ENCODE measurements at places on chromosomes 5 and 9.

- H3K27ac ChIP-seq, result no peak overlapping the region
- DNase-seq, result no peak
- no peak overlapping the region for H3K4me3 ChIP-seq
These were observed 359.5 kb downstream of the CETN3 start for GRCh38 chr5:90050103-90050502.

DNA sequence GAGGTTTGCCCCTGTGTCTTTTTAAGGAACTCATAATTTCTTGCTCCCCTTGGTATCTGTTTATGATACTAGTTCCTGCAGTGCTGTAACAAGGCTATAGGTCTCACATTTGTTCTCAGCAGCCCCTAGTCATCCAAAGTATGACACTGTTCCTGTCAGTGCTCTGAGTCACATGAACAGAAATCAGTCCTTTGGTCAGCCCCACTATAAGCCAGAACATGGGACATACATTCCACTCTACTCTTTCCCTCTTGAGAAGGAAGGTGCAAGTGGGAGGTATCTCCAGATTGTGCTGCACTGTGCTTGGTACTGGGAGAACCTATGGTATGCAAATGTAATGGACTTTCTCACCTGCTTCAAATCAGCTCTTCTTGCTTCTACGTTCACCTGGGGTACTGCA, 87.0 kb downstream of the IARS1 start:
- H3K36me3 ChIP-seq, result peaks cover 35% of the 10 kb centered on the region
- no peaks in the 10 kb centered on the region for H3K4me1 ChIP-seq
- no peaks in the 10 kb centered on the region for H3K27me3 ChIP-seq

DNA sequence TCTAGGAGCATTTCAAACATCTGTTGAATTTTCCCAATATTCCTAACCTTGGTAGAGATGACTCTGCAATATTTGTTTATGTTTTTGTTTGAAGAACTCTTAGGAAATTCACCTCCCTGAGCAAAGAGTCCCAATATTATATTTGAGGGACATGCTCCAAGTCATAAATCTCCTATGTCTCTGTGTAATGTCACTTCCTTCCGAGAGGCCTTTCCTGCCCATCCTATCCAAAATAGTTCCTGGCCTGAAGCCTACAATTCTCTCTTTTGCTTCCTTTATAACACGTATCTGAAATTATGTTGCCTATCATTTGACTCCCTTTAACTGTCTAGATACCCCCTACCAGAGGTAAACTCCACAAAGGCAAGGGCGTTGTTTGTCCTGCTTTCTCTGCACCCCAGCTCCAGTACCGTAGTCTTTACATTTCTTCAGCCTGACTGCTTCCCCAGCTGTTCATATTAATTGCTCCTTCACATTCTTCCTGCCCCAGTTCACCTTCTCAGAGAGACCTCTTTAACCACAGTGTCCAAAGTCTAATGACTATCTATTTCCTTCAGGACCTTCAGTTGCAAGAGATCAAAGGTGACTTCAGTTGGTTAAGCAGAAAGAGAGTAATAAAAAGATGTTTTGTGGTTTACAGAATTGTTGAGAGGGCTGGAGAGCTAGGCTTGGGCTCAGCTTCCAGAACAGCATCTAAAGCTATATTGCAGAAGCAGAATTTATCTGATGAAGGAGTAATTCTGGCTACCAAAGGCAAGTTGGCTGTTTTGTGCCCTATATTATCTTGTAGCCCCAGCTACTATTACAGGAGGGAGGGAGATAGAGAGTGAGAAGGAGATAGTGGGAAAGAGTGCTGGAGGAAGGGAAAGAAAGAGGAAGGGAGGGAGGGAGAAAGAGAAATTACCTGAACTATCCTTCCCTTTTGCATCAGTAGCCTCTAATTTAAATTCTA, 109.3 kb upstream of the TMEM161B start:
- H3K4me1 ChIP-seq, result no peaks in the 10 kb centered on the region
- H3K27ac ChIP-seq, result no peak overlapping the region
- no peaks in the 10 kb centered on the region for H3K36me3 ChIP-seq
- H3K27me3 ChIP-seq, result no peaks in the 10 kb centered on the region
- DNase-seq, result no peak
- H3K4me3 ChIP-seq, result no peak overlapping the region

DNA sequence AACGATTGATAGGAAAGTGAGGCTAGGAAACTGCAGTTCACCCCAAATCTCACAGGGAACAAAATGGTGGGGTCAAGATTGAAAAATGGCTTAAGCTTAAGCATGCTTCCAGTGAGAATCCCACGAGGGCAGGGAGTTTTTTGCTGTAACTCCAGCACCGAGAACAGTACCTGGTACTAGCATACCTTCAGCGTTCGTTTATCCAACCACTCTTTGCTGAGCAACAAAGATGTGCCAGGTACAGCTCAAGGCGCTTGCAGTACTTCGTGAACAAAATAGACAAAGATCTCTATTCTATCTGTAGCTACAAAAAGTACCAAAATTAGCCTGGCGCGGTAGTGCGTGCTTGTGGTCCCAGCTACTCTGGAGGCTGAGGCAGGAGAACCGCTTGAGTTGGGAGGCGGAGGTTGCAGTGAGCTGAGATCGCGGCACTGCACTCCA, 778 bp upstream of the PPP6C start:
- H3K36me3 ChIP-seq, result no peaks in the 10 kb centered on the region
- H3K27me3 ChIP-seq, result no peaks in the 10 kb centered on the region
- H3K27ac ChIP-seq, result peak overlapping the region; percentile 96

GRCh38 chr9:26081847-26082246, 403.6 kb upstream of the TUSC1 start:
- H3K27ac ChIP-seq, result no peak overlapping the region
- DNase-seq, result no peak
- H3K36me3 ChIP-seq, result no peaks in the 10 kb centered on the region
- no peak overlapping the region for H3K4me3 ChIP-seq
- H3K27me3 ChIP-seq, result no peaks in the 10 kb centered on the region

DNA sequence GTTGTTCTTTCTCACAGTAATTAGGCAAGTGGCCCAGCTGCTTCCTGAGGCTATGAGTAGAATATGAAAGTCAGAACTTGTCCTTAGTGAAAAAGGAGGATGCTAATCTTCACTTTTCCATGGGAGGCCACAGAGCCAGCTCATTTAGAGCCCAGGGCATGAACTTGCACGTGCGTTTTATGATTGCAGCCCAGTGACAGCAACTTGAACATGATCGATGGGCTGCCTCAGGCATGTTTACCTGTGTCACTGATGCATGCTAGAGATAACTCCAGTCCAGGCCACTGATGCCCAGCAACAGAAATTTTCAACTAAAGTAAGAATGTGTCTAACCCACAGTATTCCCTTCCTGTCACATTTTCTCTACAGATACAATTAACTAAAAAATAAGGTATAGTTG, 179.3 kb downstream of the CTNND2 start:
- H3K27ac ChIP-seq, result no peak overlapping the region
- no peaks in the 10 kb centered on the region for H3K4me1 ChIP-seq
- no peaks in the 10 kb centered on the region for H3K27me3 ChIP-seq
- no peaks in the 10 kb centered on the region for H3K36me3 ChIP-seq
- H3K4me3 ChIP-seq, result no peak overlapping the region

DNA sequence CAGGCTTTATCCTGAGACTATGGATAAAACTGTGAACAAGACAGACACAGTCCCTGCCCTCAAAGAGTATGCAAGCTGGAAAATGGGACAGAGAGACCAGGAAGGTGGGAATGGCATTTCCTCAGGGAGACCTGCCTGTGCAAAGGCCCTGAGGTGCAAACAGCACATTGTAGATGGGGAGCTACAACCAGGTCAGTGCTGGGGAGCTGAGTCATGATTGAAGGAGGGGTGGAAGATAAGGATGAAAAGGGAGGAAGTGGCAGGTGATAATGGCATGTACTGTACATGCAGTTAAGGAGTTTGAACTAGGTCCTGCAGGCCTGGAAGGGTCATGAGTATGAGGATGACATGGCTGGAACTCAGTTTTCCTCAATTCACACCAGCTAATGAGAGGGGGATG, 75.5 kb upstream of the BOD1 start:
- no peak overlapping the region for H3K27ac ChIP-seq
- H3K36me3 ChIP-seq, result no peaks in the 10 kb centered on the region
- no peak overlapping the region for H3K4me3 ChIP-seq
- no peak for DNase-seq
- H3K4me1 ChIP-seq, result no peaks in the 10 kb centered on the region

- H3K4me1 ChIP-seq, result no peaks in the 10 kb centered on the region
- no peaks in the 10 kb centered on the region for H3K27me3 ChIP-seq
- no peak overlapping the region for H3K27ac ChIP-seq
These were observed 95.2 kb upstream of the PAPPA start for GRCh38 chr9:116058421-116058820.

GRCh38 chr9:93944011-93944410, 11.1 kb downstream of the BARX1 start:
- no peak overlapping the region for H3K4me3 ChIP-seq
- no peaks in the 10 kb centered on the region for H3K36me3 ChIP-seq
- H3K27ac ChIP-seq, result no peak overlapping the region
- DNase-seq, result no peak
- peaks cover 81% of the 10 kb centered on the region for H3K27me3 ChIP-seq

DNA sequence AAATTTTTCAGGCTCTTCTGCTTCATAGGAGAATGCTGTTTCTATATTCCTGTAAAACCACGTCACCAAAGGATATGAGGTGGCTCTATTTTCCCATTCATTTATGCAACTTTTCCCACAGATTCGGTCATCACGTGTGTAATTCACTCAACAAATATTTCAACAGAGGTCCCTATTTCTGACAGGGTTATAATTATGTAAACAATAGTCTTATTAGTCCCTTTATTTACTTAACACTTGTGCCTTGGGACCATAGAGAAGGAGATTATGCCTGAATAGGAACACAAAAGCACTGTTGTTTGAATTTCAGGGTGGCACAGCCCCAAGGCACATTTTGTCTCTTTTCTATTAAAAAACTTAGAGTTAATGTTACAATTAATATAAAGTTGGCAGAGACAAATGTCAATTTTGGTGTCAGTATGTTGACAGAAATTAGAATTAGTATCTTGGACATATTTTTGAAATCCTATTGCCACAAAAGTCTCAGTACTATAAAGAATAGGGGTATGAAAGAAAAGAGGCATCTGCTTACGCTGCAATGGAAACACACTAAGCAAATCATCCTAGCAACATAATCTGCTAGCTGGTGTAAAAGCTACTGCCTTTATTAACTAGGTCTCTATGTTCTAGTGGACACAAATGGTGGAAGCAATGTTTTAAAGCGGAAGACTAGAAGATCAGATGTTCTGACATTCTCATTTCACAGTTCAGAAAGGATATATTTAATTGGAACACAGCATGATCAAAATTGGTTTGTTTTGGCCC, 229.1 kb upstream of the TBCA start:
- H3K27me3 ChIP-seq, result no peaks in the 10 kb centered on the region
- no peak for DNase-seq
- no peak overlapping the region for H3K4me3 ChIP-seq
- H3K27ac ChIP-seq, result no peak overlapping the region

- no peak overlapping the region for H3K4me3 ChIP-seq
- H3K27me3 ChIP-seq, result no peaks in the 10 kb centered on the region
- H3K36me3 ChIP-seq, result no peaks in the 10 kb centered on the region
- DNase-seq, result no peak
- H3K4me1 ChIP-seq, result no peaks in the 10 kb centered on the region
- H3K27ac ChIP-seq, result no peak overlapping the region
These were observed 136.3 kb downstream of the TMEM232 start for GRCh38 chr5:110590187-110590586.

- no peak overlapping the region for H3K27ac ChIP-seq
- no peaks in the 10 kb centered on the region for H3K4me1 ChIP-seq
- peaks cover 29% of the 10 kb centered on the region for H3K27me3 ChIP-seq
These were observed 40.2 kb downstream of the MRPL36 start for GRCh38 chr5:1759378-1759970.

DNA sequence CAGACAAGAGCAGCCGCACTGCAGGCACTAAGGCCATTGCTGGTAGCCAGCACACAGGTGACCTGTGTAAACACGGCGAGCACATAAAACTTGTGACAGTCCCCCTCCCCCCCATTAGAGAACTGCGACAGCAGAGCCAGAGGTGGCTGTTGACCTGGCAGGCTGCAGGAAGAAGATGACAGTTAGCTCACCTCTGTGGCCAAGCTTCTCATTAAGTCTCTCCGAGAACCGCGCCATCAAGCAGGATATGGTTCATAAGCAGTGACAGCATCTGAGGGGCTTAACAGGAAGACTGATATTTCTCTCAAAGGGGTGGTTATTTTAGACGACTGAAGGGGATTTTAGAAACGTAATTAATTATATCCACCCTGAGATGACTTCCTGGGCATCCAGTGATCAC, 5.2 kb downstream of the SURF4 start:
- peaks cover 14% of the 10 kb centered on the region for H3K36me3 ChIP-seq
- H3K4me1 ChIP-seq, result peaks cover 76% of the 10 kb centered on the region
- no peak overlapping the region for H3K4me3 ChIP-seq
- DNase-seq, result no peak
- no peaks in the 10 kb centered on the region for H3K27me3 ChIP-seq

- no peaks in the 10 kb centered on the region for H3K27me3 ChIP-seq
- no peaks in the 10 kb centered on the region for H3K36me3 ChIP-seq
- DNase-seq, result no peak
- H3K4me1 ChIP-seq, result no peaks in the 10 kb centered on the region
- H3K27ac ChIP-seq, result no peak overlapping the region
These were observed 26.3 kb downstream of the ACSL6 start for GRCh38 chr5:131984956-131985665.

- H3K4me3 ChIP-seq, result no peak overlapping the region
- no peak for DNase-seq
- no peak overlapping the region for H3K27ac ChIP-seq
- no peaks in the 10 kb centered on the region for H3K27me3 ChIP-seq
- no peaks in the 10 kb centered on the region for H3K4me1 ChIP-seq
These were observed 36.4 kb downstream of the GLT6D1 start for GRCh38 chr9:135602789-135603481.

DNA sequence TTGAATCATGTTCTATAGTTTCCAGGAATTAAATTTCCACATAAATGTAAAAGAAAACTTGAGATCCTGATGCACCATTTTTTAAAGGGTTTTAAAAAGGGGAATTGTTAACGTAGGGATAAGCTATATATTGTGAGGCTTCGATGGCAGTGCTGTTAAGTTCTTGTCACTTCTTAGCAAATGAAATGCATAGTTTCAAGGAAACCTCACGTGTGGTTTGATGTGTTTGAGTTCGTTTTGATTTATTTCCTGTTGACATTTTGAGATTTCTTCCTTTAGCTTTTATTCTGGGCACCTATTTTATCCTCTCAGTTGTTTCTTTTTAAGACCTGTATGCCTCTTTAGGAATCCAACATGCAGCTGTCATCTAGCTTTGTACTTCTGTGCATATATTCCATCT, 301.0 kb downstream of the DOCK8 start:
- DNase-seq, result no peak
- no peak overlapping the region for H3K4me3 ChIP-seq
- no peak overlapping the region for H3K27ac ChIP-seq
- no peaks in the 10 kb centered on the region for H3K36me3 ChIP-seq
- no peaks in the 10 kb centered on the region for H3K4me1 ChIP-seq
- no peaks in the 10 kb centered on the region for H3K27me3 ChIP-seq

DNA sequence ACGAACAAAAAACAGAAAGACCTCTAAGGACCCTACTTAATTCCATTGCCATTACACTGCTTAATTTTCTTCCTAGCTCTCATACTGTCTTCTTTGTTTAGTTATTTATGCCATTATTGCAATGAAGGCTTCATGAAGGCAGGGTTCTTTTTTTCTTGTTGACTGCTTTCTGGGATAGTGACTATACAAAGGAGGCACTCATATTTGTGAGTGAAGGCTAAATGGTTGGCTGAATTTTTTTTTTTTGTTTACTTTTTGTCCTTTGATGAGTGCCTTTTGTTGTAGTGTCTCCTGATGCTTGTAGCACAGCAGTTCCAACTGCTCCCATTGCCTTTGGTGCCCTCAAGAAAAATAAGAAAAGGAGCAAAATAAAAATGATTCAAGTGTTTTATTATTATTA, 17.8 kb downstream of the CTNNA1 start:
- H3K27me3 ChIP-seq, result no peaks in the 10 kb centered on the region
- no peak overlapping the region for H3K27ac ChIP-seq
- H3K4me1 ChIP-seq, result no peaks in the 10 kb centered on the region
- H3K36me3 ChIP-seq, result no peaks in the 10 kb centered on the region

Measured in tibial artery (tissue), 4 donors.